ENCODE measurements at places on chromosomes 4 and X.

DNA sequence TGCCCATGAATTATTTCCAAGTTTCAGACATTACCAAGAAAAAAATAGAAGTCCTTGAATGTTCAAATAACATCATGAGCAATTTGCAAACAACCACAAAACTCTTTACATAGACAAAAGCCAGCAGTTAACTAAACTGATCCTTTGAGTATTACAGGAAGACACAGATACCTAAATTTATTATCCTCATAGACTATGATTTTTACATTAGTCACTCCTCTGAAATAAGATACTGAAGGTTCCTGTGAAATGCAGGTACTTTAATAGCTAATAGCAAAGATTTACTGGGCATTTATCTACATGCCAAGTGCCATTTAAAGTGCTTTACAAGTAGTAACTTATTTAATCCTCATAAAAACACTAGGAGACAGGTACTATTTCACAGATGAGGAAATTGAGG, 37.7 kb downstream of the GPR82 start:
- DNase-seq: no peak

GRCh38 chrX:20530406-20530921, 263.8 kb upstream of the RPS6KA3 start:
- no peak for DNase-seq

- no peak for DNase-seq
Observed at GRCh38 chrX:149032449-149032848, 472.7 kb downstream of the IDS start.

DNA sequence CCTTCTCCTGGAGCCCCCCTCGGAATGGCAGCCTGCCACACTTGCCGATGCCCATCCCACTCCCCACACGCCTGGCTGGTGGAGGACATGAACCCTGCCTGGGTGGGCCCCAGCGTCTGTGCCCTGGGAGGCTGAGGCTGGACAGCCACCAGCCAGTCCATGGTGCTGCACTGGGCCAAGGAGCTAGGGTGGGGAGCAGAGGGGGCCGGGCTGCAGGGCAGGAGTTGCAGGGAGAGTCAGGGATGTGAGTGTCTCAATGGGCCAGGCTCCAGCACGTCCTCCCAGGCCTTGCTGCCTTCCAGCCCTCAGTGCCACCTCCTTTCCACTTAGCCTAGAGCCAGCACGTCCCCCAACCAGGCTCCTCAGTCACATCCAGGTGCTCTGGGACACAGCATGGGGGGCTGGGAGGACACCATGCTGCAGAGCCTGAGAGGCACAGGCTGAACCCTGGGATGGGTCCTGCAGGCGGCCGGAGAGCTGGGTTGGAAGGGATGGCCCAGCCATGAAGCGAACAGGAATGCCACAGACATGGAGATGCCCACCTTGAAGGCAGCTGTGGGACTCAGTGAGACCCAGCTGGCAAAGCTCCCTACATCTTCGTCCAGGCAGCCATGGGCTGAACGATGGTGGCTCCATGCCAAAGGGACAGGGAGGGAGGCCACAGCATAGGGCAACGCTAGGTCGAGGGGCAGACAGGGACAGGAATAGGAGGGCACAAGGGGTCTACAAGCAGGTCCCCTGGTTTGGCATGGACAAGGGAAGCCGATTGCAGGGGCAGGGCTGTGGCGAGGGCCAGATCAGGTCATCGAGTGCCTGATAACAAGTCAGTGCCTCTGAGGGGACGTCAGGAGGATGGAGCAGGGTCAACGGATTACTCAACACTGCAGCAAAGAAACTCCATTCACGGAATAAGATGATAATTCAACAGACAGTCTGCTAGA, 30.1 kb upstream of the MXD4 start:
- DNase-seq: no peak

DNA sequence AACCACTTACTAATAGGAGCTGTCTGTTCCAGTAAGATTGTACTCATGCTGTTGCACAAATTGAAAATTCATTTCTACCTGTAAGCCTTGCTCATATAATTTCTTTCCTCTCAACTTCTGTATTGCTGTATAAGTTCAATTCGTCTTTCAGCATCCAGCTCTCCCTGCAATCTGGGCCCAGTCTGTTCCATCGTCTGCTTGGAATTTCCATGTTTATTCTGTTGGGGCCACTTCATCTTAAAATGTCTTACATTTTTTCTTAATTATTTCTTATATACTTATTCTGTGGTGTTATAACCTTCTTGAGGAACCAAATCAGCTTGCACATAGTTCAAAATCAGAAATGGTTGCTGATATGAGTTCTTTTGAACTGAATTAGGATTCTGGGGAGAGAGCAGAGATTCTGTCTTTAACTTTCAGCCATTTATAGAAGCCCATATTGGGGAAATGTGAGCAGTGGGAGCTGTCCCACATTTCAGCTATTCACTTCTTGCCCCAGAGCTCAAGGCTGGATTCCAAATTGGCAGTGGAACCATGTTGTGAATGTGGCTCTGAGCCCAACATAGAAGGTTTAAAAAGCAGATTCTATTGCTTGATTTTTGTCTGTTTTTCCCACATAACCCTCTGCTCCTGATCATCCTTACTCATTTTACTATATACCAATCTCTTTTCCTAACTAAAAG, 291.9 kb downstream of the BMPR1B start:
- no peak for DNase-seq

DNA sequence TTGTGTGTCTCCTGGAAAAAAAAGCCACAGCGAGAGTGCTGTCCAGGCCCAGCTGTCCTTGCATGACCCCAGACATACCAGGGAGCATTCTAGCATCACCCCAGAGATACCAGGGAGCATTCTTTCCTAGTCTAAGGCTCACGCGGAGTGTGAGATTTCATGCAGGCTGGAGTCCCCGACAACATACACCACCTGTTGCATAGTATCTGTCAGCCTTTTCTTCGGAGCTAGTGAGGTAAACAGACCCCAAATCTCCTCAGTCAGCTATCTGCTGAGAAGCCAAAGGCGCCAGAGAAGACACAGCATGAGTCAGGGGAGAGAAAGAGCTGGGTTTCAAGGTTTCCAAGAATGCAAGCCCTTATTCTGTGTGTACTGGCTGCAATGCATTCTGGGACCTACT, 23.1 kb upstream of the ZXDA start:
- DNase-seq: no peak

DNA sequence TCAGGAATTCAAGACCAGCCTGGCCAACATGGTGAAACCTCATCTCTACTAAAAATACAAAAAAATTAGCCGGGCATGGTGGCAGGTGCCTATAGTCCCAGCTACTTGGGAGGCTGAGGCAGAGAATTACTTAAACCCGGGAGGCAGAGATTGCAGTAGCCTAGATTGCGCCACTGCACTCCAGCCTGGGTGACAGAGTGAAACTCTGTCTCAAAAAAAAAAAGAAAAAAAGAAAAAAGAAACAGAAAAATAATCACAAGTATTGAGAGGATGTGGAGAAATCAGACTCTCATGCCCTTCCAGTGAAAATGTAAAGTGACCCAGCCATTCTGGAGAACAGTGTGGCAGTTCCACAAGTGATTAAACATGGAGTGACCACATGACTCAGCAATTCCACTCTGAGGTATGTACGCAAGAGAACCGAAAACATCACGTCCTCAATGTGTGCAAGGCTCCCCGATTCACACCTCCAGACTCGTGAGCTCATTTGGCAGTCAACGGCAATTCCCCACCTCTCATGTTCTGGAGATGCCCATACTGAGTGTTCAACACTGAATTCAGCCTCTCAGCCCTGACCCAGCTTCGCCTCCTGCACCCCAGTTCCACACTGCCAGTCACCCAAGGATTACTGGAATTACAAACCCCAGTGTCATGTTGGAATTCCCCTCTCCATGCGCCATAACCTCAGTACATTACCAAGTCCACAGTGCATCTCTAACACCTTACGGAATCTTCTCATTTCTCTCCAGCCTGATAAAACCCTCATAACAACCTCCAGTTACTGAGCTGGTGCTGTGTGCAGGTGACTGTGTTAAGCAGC, 21.1 kb downstream of the ACOX3 start:
- peak; percentile 69 for DNase-seq

DNA sequence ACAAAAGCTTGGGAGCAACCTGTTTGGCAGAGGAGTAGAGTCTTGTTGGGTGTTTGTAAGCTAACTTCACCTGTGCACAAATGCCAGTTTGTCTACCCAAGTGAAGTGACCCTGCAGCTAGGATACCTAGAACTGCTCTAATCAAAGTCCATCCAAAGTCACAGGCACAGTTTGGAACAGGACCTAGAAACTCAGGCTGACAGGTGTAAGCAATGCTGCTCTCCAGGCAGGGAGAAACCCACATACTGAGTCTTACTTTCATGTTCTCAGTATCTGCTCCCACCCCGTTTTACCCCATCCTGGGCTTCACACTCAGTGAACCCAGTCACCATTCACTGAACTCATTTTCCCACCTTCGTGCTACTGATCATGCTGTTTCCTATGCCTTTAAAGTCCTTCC, 40.3 kb downstream of the MAML3 start:
- no peak for DNase-seq

DNA sequence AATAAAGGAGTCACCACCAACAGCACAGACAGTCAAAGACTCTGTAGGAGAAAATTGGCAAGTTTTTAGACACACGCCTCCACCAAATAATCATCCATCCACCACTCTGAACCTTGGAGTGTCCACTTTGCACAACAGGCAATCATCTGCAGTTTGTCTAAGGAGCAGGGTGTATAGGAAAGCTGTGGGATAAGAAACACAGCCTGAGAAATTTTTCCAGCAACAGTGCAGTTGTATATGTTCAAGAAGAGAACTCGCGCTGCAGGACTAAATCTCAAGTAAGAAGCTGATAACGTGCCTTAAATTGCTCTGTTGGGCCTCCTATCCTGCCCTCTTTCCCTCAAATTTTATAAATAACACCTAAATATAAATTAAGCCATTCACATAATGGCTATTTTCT, 136.7 kb upstream of the PPARGC1A start:
- DNase-seq: no peak

GRCh38 chr4:120403296-120403695, 336.6 kb upstream of the MAD2L1 start:
- DNase-seq: no peak

DNA sequence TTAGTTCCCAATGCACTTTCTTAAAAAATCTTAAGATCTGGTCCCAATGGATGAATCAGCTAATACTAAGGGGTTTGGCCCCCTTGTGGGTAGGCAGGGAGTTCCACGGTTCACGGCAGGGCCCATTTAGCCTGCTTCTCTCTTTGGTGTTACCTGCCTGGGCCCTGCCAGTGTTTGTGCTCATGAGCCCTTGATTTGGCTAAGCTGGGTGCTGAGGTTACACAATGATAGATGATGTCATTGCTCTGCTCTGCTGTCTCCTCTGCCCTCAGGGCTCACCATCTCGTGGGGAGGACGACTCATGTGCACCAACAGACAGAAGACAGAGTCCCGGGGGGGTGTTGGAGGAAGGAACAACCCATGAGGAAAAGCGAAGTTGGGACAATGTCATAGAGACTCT, 24.4 kb downstream of the RTL5 start:
- no peak for DNase-seq

DNA sequence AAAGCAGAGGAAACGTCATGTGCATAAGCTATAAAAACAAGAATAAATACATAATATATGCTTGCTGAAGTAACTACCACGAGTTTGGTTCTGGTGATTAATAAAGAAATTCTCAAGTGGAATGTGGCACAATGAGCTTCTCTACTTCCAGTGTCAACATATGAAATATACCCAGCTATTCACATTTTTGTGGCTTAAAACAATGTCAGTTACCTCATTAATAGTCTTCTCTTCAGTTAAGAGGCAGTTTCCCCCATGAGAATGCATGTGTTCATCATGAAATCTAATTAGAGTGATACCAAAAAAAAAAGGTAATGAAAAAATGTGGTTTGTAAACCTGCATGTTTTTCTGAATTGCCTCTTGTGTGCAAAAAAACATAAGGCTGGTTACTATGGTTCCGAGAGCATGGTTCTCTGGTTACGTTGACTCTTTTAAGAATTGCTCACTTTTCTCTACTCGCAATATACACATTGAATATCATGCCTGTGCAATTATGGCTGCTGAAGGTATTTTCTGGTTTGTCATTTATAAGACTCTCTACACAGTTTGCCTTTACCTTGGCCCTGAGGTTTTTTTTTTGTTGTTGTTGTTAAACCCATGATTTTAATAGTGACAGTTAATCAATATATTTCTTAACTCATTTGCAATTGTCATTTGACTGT, 108.2 kb downstream of the PCDH7 start:
- no peak for DNase-seq

DNA sequence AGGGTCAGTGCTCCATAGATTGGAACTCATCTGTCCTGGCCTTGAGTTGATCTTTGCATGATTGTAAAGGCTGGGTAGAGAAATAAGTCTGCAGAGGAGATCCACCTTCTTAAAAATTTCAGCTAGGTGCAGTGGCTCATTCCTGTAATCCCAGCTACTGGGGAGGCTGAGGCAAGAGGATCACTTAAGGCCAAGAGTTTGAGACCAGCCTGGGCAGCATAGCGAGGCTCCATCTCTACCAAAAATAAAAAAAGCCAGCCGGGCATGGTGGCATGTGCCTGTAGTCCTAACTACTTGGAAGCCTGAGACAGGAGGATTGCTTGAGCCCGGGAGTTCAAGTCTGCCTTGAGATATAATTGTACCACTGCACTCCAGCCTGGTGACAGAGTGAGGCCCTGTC, 476 bp upstream of the CXCR3 start:
- DNase-seq: no peak

GRCh38 chr4:82865592-82865991, 25.4 kb downstream of the SEC31A start:
- DNase-seq: no peak

DNA sequence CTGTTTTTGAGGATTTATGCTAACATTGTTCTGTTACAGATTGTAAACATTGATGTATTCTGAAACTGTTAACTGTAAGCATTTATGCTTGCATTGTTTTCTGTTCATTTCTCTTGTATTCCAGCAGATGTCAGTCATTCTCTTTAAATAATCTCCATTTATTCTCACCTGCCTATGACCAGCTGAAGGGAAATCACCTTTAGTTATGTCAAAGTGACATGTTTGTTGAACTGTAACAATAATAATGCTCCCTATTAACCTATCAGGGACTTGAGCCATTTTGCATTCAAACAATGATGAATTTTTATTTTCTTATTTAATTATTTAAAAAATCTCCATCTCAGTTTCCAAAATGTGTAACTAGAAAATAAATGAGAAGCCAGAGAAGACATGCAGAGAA, 58.0 kb downstream of the SPCS3 start:
- no peak for DNase-seq

- DNase-seq: no peak
Observed at GRCh38 chrX:42176789-42177188, 253.4 kb upstream of the CASK start.

- no peak for DNase-seq
Observed at GRCh38 chrX:5458300-5458842, 770.3 kb downstream of the NLGN4X start.

Data from stimulated activated CD8-positive, alpha-beta memory T cell treated with anti-CD3 and anti-CD28 coated beads, Interleukin-7, amount 100 ng/mL, for 48 hours (primary cell).